Right lobe of liver (tissue), 6 donors: ENCODE measurements at places on chromosomes 6 and 20. TPM values are rescaled to one million over a fixed set of nuclear protein-coding genes. Genes with fewer than 3 reads are reported as not detected.

The WFDC10B gene
- not detected for total RNA-seq

DNA sequence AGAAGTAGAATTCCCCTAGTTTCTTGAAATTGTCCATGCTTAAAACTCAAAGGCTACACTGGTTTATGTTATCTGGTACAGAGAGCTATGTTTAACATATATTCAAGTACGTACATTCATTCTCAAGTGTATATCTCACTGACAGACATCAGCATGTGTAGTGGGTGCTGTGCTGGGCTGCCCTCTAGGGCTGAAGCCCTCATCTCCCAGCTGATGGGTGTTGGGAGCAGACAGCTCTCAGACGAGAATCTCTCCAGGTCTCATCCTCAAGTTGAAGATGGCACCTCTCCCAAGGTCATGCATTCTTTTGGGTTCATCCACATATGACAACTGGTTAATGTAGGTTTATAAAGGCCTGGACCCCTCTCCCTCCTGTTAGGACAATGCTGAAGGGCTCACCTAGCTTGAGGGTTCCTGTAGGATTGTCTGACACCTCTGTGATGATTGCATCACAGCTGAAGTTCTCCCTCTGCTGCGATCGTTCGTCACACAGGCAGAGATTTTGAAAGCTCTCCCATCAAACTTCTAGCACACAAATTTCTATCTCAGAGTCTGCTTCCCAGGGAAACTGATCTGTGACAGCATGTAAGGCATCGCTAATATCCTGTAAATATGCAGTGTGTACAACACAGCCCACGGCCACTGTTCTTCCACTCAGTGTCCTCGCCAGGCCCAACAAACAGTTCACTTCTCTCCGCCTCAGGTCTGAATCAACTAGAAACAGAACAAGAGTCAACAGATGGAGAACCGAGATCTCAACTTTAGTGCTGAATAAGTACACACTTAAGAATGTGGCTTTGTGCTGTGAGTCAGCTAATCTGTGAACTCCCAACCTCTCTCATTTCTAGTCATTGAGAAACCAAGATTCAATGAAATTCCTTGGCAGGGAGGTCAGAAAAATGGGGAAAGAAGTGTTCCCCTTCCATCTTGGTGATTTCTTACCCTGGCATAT is 43.2 kb downstream of the PREP start:
- no peak for DNase-seq
- H3K27me3 ChIP-seq: no peaks in the 10 kb centered on the region
- H3K4me3 ChIP-seq: no peak overlapping the region

DNA sequence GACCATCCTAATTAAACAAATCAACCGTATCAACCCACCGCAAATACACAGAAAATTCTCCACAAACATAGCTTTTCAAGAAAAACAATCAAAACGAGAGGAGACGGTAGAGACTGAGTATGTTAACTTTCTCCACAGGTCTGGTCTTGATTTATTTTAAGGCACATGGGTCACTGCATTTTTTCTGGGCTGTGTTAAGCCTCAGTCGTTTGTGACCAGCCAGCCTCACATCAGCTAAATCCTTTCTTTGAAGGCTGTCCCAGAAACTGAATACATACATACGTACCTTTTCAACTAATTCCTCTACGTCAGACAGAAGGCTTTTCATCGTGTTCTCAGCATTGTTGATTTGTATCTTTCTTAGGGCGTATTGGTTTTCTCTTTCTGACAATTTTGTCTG is 69.4 kb downstream of the LAMA4 start:
- no peak overlapping the region for H3K27ac ChIP-seq
- no peaks in the 10 kb centered on the region for H3K27me3 ChIP-seq
- DNase-seq: no peak

DNA sequence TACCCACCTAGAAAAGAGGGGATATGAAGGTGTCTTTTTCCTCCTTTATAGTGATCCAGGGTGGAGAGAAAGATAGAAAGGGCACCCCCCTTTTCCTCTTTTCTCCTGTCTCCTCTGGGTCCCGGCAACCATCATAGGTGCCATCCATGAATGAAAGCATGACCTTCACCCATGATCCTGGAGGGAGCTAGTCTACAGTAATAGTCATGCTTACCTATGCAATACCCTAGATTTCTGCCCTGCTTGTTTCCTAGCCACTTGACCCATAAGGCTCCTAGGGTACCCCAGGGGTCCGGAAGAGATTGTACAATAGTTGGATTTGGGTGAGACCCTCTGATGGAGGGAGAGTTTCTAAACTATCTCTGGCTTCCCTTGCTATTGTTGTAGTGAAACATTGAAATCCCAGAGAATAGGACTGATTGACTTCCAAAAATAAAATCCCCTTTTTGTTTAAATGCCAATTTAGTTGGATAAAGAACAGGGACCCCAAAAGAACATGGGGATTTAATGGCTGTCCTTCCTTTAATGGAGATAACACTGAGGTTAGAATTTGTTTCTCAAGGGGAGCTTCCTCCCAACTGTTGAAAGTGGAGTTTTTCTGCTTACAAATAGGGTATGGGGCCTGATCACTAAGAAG is 366.8 kb upstream of the KHDRBS2 start:
- H3K36me3 ChIP-seq: no peaks in the 10 kb centered on the region
- no peak overlapping the region for H3K4me3 ChIP-seq
- H3K27me3 ChIP-seq: no peaks in the 10 kb centered on the region
